Activated CD8-positive, alpha-beta memory T cell treated with anti-CD3 and anti-CD28 coated beads for 36 hours (primary cell): ENCODE measurements at places on chromosomes 2 and 18. TPM values are rescaled to one million over a fixed set of nuclear protein-coding genes. Genes with fewer than 3 reads are reported as not detected.

Gene C2orf49
- 19.9 TPM for total RNA-seq

Gene RFTN2
- not detected for total RNA-seq

Gene L3MBTL4
- 0.13 TPM for total RNA-seq

Gene CAMKMT
- 11.3 TPM for total RNA-seq

Gene PARD6G
- total RNA-seq = 0.38 TPM

Gene SPC25
- 26.8 TPM for total RNA-seq

Gene G6PC2
- not detected for total RNA-seq

Gene TNS1
- 0.15 TPM for total RNA-seq

Gene CHN1
- 17.3 TPM for total RNA-seq

Gene KANSL1L
- total RNA-seq = 4.1 TPM

Gene RIT2
- not detected for total RNA-seq

Gene SCN9A
- not detected for total RNA-seq

Gene DLGAP1
- not detected for total RNA-seq

Gene RBFA
- 47.3 TPM for total RNA-seq

Gene TTC31
- 22.9 TPM for total RNA-seq

Gene HOXD13
- not detected for total RNA-seq

Gene FHOD3
- not detected for total RNA-seq

Gene RETREG2
- total RNA-seq = 69.1 TPM

Gene ALK
- not detected for total RNA-seq

Gene TTR
- total RNA-seq = not detected

Gene SCYGR4
- total RNA-seq = not detected
